ENCODE measurements at places on chromosomes 4 and X.

- DNase-seq: no peak
These were observed 18.3 kb downstream of the GAB3 start for GRCh38 chrX:154732421-154733065.

DNA sequence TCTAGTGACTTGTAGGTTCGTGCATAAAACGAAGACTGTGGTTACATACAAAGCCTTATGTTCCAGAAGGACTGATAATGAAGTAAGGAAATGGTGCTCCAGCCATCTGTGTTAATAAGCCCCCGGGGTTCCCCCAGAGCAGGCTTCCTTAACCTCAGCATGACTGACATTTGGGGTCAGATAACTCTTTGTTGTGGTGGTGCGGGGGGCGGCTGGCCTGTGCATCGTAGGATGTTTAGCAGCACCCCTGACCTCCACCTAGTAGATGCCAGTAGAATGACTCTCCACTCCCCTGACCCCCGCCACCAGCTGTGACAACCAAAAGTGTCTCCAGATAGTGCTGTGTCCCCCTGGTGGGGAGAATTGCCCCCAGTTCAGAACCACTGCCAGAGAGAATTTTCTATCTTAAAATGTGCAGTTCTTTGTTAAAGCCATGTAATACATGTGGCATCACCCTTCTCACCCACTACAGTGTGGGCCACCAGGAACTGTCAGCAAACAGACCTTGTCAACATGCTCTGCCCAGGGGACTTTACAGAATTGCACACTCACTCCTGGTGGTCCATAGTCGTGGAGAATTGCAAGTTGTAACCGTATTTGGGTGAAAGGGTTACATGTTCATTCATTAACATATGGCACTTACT lies 7.5 kb downstream of the SH3KBP1 start:
- no peak for DNase-seq

- no peak for DNase-seq
These were observed 171.4 kb downstream of the NHS start for GRCh38 chrX:17546356-17546755.

- no peak for DNase-seq
These were observed 131.3 kb upstream of the AGA start for GRCh38 chr4:177573507-177573906.

- DNase-seq: no peak
These were observed 48.0 kb downstream of the SLC25A5 start for GRCh38 chrX:119516157-119516702.

DNA sequence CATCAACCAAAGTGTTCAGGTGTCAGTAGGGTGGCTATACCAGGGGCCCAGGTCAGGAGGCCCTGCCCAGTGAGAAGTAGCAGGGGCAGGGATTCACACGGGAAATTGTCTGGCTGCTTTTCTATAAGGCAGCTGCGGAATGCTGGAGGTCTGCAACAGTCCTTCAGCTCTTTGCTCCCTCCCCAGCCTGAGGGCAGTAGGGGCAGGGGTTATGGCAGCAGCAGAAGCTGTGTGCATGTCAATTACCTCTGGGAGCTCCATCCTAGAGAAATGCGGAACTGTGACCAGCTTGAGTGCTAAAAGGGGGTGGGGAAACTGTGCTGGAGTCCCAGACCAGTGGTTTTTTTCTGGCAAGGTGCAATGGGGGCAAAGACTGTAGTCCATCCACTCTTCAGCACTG lies 810.4 kb downstream of the PCDH7 start:
- DNase-seq: no peak

DNA sequence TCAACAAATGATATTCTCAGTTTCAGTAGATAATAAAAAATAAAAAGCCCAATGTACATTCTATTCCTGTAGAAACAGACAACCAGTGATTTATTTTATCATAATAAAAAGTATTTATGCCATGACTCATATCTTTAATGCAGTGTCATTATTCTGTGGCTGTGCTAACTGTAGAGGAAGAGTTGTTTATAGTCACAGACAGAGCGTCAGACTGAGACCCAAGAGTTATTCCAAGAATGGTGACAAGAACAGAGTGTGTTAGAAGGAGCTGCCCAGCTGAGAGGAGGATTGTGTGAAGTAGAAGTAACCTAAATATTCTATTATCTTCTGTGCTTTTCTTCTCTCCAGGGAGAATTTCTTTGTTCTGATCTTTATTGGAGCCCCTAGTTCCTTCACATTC lies 210.7 kb downstream of the PPP1R2C start:
- no peak for DNase-seq

GRCh38 chrX:148784137-148784536 lies 283.7 kb downstream of the AFF2 start:
- DNase-seq: no peak

DNA sequence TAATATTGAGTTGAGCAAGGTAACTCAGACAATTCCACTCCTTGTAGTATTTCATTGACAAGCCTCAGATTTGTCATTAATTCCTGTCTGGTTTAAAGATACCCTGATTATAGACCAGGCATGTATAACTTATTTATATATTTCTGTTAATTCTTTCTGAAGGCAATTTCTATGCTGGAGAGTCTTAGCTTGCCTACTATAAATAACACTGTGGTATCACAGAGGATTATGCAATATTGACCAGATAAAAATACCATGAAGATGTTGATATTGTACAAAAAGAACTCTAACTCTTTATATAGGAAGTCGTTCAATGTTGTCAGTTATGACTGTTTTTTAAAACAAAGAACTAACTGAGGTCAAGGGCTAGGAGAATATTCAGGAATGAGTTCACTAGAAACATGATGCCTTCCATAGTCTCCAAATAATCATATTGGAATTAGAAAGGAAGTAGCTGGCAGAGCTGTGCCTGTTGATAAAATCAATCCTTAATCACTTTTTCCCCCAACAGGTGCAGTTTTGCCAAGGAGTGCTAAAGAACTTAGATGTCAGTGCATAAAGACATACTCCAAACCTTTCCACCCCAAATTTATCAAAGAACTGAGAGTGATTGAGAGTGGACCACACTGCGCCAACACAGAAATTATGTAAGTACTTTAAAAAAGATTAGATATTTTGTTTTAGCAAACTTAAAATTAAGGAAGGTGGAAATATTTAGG lies 821 bp downstream of the CXCL8 start:
- no peak for DNase-seq

GRCh38 chr4:35520059-35520458 lies 724.3 kb downstream of the ARAP2 start:
- DNase-seq: no peak

DNA sequence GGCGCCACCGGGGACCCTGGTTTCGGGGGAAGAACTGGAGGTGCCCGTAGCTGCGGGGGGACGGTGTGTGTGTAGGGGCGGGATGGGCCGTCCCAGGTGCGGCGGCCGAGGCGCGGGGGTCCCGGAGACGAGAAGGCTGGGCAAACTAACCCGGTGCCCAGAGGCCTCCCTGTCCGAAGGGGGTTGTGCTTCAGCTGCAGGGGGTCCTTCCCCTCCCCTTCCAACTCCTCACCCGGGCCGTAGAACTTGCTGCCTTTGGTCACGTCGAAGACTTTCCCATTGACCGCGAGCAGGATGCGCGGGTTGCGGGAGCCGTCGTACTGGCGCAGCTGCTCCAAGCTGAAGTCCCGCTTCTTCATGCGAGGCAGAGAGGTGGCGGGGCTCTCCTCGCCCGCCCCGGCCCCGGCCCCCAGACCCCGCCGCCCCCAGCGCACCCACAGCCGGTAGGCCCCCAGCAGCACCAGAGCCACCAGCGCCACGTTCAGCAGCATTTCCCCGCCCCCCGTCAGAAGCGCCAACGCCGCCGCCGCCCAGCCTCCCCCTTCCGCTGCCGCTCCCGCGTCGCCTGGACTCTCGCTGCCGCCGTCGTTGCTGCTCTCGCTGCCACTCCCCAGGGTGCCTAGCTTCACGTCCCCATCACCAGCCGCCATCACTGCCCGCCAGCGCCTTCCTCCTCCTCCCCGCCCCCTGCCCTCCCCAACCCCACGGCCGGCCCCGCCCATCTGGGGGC lies at the start of gene PGRMC2:
Gene PGRMC2 (minus strand): TSS at position 673 of the 730 bp plus-strand sequence. CDS start 23 bp downstream, at position 650.
- DNase-seq: no peak

DNA sequence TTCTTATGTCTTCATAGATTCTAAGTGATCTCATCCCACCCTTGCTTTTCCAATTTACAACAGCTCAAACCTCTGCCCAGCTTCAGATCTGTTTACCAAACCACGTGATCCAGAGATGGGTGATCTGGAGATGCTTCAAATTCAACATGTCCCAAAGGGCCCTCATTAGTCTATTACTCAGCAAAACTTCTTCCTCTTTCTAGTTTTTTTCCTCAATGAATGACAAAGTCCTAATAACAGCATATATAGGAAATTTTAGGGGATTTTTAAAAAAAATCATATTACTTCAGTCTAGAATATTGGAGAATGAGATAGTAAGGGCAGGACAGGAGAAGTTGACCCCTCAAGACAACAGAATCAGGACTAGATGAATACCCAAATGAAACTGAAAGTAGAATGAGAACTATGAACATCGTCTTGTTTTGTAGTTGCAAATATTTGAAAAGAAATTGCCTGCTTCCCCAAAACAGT lies 127.1 kb downstream of the CFAP299 start:
- no peak for DNase-seq

GRCh38 chr4:128305942-128306341 lies 18.3 kb upstream of the PGRMC2 start:
- DNase-seq: no peak

DNA sequence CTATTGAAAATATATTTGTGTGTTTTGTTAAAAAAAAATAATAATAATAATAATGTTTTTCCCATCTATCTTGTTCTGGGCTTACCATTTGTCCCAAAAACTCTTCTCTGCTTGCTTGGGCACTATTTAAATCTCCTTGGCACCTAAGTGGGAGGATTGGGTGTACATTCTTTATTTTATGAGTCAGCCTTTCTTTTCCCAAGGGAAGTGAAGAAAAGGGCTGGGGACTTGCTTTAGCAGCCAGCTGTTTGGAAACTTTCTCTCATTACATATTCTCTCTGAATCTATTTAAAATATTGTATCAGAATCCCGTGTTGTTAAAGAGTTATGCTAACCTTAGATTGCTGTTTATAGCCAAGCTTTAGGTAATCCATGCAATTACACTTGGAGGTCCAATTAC lies 2332.4 kb downstream of the ARAP2 start:
- DNase-seq: no peak

DNA sequence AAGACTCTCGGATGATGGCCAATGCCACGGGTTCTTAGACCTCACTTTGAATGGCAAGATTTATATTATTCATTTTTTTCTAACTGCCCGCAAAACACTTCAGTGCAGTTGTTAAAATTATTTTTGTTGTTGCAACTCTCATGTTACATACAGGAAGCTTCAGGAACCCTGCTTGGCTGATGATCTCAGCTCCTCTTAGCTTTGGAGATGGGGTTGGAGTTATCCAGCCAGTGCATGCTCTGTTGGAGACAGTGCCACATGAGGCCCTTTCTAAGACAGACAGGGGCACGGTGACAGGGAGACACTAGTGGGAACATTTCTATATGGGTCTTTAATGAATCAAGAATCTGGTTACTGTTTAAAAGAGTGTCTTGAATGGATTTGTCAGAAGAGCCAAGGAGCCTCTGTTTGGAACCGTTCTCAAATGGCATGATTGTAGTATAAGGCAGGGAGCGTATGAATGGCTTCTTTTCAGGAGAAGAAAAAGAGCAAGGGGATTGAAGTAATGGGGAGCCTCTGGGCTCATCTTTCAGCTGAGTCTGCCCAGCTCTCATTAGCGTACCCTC lies 61.9 kb upstream of the ENPP6 start:
- DNase-seq: no peak

DNA sequence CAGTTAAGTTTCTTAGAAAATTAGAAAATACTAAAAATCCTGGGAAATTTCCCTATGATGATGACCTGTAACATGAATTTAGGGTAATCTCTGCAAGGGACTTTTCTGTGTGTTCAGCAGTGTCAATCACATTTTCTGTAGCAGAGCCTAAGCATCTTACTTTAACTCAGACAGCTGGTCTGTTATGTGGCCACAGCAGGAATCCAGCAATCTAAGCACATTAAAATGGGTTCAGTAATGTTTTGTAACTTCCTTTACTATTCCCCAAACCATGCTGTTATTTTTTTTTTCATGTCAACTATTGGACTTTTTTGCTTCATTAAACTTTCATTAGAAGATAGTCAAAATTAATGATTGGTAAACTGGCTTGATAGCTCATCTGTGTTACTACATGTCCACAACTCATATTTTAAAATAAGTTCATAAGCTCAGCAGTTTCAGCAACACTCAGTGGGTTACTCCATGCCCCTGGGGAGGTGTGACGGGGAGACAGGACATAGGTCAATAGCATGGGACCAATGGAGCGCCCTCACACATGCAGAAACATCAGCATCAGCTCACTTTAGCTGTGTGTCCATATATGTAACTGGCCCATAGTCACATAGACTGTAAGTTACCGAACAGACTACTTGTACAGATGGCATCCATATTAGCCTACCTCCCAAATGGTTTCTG lies 168.0 kb upstream of the PACRGL start:
- no peak for DNase-seq

DNA sequence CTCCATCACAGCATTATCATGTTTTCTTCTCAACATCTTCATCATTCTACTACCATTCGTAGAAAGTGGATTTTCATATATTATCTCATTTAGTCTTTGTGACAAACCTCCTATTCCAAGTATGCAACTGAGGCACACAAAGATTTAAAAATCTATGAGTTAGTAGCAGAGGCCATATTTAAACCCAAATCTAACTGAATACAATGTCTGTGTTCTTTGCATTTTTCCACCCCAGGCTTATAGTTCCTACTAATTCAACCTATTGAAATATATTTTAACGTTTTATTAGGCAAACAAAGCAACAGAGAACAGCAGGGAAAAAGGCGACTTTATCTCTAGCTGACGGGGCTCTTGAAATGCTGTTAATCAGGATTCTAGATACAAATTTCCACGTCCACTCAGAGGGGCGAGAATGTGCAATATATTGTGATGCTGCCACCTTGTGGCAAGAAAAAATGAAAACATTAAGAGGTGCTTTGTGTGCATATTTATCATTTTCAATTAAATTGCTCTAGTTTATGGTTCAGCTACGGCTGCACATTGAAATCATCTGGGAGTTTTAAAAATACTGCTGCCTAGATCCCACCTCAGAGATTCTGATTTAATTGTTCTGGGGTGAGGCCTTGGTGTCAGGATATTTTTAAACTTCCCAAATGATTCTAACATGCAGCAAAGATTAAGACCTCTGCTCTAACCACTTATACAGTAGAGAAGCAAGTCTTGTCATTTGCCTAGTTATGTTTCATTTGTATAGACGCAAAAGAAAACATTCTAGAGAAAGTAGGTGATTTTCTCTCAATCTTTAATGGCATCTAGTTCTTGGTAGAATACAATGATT lies 315.9 kb downstream of the MAPK10 start:
- no peak for DNase-seq

GRCh38 chr4:139968831-139969230 lies 185.2 kb downstream of the MAML3 start:
- no peak for DNase-seq

GRCh38 chr4:83631066-83631465 lies 95.2 kb downstream of the GPAT3 start:
- DNase-seq: no peak

DNA sequence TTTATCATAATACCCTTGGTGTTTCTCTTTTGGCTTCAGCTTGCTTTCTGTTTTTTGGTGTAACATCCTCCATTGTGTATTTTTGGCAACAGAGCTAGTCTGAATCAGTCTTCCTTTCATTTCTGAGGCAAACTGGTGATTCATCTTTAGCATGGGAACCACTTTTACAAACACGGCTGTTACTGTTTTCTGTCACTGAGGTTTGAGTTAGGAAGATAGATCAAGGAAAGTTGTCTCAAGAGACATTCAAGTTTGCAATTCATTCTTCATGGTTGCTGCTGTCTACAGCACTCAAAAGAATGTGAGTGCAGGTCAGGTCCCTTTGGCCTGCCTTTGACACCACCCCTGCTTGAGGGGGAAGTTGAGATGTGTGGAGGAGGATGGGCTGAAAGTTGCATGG lies 36.3 kb downstream of the IL21 start:
- no peak for DNase-seq

- DNase-seq: no peak
These were observed 78.1 kb upstream of the PAGE3 start for GRCh38 chrX:55342533-55343501.

All from tibial artery (tissue), 4 donors.